ENCODE measurements at places on chromosomes 16 and 17.
A peak's percentile ranks its signal among the peaks of the same experiment; 100 is the strongest.

DNA sequence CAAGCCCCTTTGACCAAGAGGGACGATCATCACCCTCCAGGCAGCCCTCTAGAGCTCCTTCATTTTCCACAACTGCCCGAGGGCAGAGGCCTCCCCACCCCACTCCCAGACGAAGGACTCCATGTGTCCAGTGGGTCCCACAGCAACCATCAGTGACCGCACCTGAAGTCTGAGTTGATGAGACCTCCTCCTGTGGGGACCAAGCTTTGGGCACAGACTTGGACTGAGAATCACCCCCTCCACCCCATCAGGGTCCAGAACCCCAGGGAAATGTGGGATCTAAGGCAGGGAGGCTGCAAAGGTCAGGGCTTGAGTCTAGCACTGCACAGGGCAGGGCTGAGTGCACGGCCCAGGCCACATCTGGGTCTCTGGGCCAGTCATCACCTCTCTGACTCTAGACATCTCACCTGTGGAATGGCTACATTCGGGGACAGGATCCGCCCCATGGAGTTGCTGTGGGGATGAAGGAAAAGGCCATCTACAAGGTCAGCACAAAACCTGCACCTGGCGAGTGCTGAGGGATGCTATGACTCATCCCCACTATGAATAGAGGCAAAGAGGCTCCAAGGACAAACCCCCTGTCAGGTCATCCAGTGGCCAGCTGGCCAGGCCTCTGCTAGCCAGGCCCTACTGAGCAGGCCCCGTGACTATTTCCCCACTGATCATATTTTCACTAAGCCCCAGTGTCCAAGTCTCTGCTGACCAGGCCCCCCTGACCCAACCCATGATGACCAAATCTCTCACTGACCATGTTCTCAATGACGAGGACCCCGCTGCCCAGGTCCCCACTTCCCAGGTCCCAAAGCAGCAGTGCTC, 38.4 kb downstream of the TNFRSF13B start:
- DNase-seq = no peak

DNA sequence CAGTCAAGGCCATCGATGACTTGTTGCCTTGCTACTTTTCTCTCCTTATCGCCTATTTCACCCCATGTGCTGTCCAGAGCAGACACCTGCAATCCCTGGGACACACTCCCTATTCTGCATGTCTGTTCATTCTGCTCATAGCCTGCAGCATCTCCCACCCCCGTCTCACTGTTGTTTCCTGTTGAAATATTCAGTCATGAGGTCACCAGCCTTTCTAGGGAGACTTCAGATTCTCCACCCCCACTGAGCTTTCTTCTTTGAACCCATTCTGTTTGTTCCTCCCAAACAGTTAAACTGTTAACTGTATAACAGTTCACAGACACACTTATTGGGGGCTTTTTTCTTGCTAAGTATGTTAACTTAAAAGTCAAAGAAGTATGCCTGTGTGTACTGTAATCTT, 94.4 kb downstream of the AATF start:
- DNase-seq = no peak

GRCh38 chr16:1117926-1118325, 21.9 kb upstream of the C1QTNF8 start:
- no peak for DNase-seq

GRCh38 chr17:50239937-50240336, 34.3 kb upstream of the TMEM92 start:
- DNase-seq = no peak

DNA sequence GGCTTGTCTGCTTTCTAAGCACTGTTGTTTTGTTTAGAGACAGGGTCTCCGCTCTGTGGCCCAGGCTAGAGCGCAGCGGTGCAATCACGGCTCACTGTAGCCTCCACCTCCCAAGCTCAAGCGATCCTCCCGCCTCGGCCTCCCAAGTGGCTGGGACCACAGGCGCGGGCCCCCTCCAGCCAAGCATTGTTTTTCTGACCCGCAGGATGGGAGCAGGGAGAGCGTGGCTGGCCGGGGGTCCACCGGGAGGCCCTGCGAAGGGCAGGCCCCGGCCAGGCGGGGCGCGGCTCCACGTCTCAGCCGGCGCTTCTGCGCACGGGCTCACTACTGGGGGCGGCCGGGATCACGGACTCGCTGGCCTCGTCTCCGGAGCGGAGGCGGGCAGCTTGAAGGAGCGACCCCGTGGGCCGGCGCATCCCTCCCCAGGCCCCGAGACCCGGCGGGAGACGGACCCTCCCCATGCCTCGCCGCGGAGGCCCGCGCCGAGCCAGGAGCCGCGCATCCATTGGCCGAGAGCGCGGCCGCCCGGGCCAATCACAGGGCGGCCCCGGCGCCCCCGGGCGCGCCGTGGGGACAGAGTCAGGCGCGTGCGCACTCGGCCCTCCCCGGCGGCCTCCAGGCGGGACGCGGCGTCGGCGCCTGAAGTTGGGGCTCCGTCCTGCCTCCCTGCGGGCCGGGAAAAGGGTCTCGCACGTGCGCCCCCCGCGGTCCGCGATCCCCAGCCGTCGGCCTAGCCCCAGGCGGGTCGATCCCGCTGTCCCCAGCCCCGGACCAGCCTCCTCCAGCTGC, 24.9 kb downstream of the ACTG1 start:
- DNase-seq = peak; percentile 83

DNA sequence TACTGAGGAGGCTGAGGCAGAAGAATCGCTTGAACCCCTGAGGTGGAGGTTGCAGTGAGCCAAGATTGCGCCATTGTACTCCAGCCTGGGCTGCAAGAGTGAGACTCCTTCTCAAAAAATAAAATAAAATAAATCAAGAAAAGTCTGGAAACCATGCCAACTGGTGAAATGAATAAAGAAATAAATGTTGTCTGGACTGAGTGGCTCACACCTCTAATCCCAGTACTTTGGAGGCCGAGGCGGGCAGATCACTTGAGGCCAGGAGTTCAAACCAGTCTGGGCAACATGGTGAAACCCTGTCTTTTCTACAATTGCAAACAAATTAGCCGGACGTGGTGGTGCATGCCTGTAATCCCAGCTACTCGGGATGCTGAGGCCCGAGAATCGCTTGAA, 744 bp upstream of the LRRC37A3 start:
- no peak for DNase-seq

GRCh38 chr17:80665792-80666191, 121.2 kb downstream of the RPTOR start:
- no peak for DNase-seq

GRCh38 chr16:69706975-69707340, 19.4 kb downstream of the NQO1 start:
- no peak for DNase-seq

- no peak for DNase-seq
These were observed 4.8 kb upstream of the C1QL1 start for GRCh38 chr17:44972953-44973352.

GRCh38 chr17:70613681-70614080, 444.3 kb downstream of the KCNJ2 start:
- no peak for DNase-seq

DNA sequence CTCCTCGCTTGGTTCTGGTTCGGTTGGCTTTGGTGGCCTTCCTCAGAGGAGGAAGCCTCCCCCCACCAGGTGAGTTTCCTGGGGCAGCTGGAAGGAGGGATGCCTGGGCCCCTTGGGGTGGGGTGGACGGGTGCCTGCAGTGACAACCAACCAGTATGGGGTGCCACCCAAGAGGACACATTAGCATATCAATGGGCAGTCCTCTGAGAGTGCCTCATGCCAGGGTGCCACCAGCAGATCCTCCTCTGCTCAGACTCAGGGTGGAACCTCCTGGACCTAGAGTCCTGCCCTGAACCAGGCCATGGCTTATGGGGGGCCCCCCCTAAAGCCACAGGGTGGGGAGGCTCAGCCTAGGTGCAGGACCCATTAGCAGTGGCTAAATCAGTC, 2.7 kb downstream of the PPP1R1B start:
- no peak for DNase-seq

DNA sequence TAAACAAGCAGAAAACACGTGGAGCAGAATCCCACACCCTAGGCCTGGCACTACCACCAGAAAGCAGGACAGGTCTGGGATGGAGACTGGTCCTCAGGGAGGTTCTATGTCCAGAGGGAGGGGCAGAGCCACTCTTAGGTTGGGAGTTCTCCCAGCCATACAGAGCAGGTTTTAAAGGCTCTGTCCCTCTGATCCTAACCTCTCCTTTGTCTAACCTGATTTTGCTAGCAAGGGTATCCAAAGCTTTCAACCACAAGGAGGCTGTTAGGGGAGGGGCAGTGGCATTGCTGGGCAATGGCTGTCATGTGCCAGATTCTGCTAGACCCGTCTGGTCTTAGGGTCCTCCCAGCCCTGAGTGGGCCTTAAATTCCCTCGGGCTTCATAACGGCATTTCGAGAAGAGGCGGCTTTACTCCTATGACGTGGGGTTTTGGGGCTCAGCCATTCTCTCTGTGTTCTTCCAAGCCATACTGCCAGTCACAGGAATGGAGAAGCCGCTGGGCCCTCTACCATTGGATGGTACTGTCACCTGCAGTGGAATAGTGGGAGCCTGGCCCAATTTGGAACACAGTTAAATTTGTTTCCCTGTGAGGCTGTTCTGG, 5.7 kb downstream of the TPPP3 start:
- DNase-seq = no peak

- no peak for DNase-seq
These were observed 128.5 kb upstream of the EEF2KMT start for GRCh38 chr16:5225931-5226655.

- DNase-seq = no peak
These were observed 2.1 kb upstream of the GPS2 start for GRCh38 chr17:7317161-7317803.

DNA sequence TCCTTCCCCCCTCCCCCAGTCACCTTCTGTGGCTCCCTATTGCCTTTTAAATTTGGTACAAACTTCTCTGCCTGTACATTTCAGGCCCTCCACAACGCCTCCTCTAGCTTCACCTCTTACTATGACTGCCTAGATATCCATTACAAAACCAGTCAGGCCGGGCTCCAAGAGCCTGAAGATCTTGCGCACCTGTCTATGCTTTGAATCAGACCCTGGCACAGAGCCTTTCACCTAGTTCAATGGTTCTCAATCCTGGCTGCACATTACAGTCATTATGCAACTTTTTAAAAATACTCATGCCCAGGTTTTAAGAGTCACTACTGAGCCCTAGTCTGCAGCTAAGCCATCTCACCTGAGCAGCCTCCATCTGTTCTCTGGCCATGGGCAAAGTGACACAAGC, 1.6 kb upstream of the GAS7 start:
- DNase-seq = no peak

DNA sequence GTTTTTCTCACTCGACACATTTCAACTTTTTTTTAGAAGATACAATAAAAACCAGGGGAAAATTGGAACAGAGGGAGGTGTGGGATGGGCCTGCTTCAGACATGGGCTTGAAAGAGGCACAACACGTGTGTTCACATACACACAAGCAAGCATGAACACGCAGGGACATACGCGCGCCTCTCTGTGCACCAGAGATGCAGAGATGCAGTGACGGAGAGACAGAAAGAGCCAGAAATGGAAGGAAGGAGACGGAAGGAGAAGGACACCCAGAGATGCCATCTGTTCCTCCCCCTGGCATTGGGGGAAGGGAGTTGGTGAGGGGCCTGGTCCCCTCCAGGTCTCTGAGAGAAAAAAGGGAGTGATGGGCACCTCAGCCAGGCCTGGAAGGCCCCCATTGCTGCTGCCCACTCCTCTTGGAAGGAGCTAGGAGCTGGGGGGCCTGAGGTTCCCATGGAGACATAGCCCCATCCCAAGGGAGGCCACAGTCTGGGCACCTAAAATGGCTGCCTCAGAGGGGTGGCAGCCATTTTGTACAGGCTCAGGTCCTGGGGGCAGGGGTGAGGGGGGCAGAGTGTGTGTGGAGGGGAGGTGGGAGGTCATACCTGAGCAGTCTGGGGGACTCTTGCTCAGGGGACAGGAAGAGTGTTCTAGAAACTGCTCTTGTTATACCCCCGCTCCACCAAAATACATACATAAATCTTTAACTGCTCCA, 3.8 kb upstream of the NEUROD2 start:
- DNase-seq = no peak

DNA sequence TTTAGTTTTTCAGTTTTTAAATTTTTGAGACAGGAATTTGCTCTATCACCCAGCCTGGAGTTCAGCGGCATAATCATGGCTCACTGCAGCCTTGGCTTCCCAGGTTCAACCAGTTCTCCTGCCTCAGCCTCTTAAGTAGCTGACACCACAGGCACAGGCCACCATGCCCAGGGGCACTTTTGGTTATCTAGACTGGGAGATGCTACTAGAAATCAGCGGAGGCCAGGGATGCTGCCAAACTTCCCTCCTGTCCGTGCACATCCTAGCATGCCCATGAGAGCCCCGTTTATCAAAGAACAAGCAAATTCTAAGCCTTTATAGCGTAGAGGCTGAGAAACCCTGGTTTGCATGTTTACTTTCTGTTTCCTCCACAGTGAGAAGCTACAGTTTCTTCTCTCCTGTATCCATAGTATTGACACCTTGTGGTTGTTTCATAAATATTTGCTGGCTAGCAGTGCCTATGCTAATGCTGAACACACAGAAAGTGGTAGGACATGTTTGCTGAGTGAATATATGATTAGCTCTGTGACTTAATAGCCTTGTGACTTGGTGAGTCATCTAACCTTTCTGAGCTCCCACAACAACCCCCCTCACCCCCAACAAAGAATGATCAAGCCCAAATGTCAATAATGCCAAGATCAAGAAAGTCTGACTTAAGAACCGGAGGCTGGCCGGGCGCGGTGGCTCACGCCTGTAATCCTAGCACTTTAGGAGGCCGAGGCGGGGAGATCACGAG, 39.2 kb upstream of the MAF start:
- DNase-seq = peak; percentile 45

DNA sequence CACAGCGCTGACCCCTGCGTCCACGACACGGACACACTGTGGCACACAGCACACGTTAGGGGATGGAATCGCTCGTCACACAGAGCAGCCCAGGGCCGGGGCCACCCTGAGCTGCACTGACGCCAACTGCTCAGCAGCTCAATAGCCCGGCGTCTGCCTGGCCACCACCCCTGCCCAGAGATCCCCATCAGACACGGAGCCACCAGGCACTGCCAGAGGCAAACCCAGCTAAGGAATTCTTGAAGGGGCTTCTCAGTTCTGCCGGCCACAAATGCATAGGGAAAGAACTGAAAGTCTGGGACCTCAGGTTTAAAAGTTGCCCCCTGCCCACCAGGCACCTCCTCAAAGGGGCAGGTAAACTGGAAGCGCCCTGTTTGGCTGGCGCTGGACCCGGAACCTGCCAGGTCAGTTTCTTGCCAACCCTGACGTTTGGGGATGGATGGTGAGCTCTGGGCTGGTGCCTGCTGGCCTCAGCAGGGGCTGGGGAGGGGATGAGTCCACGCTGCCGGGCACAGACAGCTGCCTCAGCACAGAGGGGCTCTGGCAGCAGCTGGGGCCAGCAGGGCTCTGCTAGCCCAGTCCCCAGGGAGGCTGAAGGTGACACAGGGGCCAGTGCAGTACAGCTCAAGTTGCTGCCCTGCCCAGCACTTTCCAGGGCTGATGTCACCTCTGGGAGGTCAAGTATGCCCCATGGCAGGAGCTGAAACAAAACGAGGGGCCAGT, 33.2 kb downstream of the TIMM22 start:
- no peak for DNase-seq

Data from activated CD4-positive, alpha-beta T cell treated with anti-CD3 and anti-CD28 coated beads, Interleukin-2, amount 50 U/mL, for 16 hours (primary cell).